Activated T-helper 1 cell treated with anti-CD3 and anti-CD28 coated beads, Interleukin-2, amount 50 U/mL, for 16 hours (primary cell): ENCODE measurements at places on chromosomes 7 and 10.

DNA sequence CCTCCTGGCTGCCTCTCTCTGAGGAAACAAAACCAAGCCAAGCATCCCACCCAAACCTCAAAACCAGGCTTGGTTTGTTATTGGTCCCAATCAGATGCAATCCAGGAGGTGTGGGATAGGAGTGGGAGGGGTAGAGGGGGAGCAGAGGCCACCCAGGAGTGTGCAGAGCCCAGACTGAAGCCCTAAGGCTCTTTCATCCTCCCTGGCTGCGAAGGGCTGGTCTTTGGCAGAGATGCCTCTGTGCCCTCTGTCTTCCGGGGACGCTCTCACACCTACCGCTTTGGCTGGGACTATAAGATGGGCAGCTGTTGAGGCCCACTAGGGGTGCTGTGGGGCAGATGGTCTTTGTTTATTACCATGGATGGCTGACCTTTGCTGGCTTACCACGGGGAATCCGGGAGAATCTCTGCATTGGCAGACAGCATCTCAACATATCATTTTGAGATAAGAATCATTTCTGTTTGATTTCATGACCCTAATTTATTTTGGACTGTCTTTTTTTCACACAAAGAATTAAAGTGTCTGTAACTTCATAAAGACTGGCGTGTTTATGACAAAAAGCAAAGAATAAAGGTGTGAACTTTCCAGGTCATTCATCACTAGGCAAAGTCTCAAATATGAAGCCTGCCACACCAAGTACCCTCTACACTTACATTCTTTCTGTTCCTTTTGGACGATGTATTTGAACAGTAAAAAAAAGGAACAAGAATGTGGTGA lies 6.5 kb upstream of the DENND2A start:
- no peak for DNase-seq

- no peak for DNase-seq
Measured at GRCh38 chr10:60842694-60843093, 64.4 kb downstream of the CDK1 start.

DNA sequence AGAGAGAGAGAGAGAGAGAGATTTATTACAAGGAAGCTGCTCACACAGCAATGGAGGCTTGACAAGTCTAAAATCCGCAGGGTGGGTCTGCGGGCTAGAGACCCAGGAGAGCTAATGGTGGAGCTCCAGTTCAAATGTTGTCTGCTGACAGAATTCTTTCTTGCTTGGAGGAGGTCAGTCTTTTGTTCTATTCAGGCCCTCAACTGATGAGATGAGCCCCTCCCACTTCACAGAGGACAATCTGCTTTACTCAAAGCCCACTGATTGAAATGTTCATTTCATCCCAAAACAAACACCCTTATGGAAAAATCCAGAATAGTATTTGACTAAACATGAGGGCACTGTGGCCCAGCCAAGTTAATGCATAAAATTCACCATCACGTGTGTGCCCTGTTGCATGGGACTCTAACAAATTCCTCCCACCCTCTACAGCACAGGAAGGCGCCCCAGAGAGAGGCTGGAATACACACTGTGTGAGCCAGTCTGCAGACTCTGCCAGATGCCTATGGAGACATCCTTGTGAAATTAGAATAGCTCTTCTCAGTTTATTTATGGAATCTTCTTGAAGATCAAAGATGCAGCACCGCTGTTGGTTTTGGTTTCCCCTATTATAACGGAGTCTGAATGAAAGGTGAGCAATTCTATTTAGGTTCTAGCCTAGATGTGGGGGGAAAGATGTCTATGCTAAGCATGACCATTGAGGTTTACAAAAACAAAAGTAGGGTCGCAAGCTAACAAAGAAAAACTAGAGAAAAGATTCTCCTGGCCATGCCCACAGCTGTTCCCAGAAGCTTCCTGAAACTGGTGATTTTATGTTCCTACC lies 123.0 kb upstream of the SFMBT2 start:
- DNase-seq: no peak

DNA sequence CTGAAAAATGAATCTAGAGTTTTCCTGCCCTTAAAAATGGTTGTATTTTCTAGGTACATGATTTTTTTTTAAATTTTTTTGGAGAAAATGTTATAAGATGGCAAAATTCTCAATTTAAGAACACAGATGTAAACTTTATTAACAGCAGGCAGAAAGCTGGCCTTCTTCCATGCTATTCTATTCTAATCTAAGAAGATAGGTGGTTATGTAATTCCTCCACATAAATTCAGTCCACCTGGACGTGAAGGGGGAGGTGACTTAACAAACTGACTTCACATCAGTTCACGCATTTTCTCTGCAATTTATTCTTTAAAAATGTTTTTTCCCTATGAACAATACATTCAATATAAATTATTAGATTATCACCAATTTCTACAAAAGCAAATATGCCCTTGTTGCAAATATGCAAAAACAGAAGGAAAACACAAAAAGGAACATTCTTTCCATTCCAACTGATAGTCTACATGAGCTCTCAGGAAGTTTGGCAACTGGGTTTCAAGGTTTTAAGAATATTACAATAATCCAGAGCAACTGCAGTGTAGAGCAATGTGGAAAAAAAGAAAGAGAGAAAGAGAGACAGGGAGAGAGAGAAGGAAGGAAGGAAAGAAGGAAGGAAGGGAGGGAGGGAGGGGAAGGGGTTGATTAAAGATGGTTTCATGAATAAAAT lies 76.8 kb downstream of the HIBADH start:
- DNase-seq: no peak

DNA sequence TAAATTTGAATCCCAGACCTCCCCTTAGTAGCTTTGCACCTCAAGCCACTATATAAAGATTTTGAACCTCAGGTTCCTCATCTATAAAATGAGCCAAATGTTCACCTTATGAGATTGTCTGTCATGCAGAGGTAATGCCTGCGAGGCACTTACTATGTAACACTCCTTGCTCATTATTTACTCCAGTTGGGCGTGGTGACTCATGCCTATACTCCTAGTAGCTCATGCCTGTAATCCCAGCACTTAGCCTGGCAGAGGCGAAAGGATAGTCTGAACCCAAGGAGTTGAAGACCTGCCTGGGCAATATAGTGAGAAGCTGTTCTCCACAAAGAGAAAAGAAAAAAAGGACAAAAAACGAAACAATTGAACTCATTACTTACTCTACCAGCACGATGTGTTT lies 82.2 kb downstream of the MDFIC start:
- DNase-seq: no peak

- DNase-seq: no peak
Measured at GRCh38 chr7:140153666-140154161, 23.1 kb downstream of the KDM7A start.

GRCh38 chr10:49164559-49165188 lies 23.5 kb downstream of the TMEM273 start:
- DNase-seq: no peak

DNA sequence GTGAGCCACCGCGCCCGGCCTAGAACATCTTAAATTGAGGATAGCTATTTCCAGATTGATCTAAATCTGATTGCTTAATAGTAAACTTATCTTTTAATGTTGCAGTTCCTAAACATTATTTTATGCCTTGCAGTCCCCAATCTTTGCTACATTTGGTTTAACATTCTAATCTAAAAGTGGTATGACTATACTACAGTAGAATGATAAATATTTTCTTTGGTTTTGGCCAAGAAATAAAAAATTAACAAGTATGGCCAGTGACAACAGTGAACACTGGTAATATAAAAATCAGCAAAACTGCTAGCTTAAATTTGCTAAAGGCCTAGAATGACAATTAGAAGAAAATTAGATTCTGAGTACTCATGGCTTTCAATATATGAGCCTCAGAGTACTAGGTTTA lies 73.5 kb downstream of the CDK6 start:
- no peak for DNase-seq

- no peak for DNase-seq
Measured at GRCh38 chr10:103752680-103753248, 102.6 kb downstream of the SH3PXD2A start.

DNA sequence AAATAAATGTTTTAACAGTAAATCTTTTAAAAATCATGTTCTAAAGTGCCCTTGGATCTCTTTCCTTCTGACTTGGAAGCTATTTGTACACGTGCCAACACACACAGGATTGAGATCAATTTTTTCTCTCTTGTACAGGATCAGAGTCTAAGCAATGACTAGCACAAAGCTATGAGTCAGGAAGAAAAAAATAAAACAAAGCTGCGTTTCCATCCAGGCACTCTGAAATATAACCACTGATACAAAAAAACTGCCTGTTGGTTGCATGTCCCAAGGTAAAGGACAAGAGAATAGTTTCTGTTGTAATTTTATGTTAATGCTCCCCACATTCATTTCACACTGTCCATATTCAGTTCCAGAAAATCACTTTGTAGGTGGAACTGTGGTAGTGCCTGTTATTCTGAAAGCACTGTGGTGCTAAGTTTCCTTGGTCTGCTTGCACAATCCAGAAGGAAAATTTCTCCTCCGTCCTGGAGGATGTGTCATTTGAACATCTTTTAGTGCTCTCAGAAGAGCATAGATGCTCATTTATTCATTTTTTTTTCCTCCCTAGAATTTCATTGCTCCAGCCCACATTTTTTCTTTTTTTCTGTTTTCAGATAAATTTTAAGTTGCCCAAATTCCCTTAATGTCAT lies 113.4 kb downstream of the PLXDC2 start:
- DNase-seq: no peak

DNA sequence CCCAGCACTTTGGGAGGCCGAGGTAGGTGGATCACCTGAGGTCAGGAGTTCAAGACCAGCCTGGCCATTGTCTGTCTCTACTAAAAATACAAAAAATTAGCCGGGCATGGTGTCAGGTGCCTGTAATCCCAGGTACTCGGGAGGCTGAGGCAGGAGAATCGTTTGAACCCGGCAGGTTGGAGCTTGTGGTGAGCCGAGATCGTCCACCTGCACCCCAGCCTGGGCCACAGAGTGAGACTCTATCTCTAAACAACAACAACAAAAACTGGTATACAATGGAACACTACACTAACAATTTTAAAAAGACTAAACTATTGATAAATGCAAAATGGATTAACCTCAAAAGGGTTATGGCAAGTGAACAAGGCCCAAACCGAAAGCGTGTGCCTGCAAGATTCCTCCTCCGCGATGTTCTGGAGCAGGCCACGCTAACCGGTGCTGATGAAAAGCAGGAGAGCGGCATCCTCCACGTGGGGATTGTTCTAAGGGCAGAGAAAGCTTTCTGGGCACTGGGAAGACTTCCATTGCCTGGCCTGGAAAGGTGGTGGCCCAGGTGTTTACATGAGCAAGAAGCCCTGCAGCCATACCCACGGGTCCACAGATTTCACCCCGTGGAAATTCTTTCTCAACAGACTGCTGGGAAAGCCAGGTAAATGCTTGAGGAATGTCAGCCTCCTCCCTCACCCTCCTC lies 53.8 kb downstream of the PDGFA start:
- no peak for DNase-seq

- no peak for DNase-seq
Measured at GRCh38 chr7:101502466-101503098, 126.5 kb downstream of the MYL10 start.

- DNase-seq: no peak
Measured at GRCh38 chr10:79188154-79188965, 119.6 kb downstream of the ZMIZ1 start.

- no peak for DNase-seq
Measured at GRCh38 chr7:140607441-140607989, 33.1 kb downstream of the DENND2A start.

- no peak for DNase-seq
Measured at GRCh38 chr7:157318015-157318706, 18.6 kb upstream of the DNAJB6 start.

DNA sequence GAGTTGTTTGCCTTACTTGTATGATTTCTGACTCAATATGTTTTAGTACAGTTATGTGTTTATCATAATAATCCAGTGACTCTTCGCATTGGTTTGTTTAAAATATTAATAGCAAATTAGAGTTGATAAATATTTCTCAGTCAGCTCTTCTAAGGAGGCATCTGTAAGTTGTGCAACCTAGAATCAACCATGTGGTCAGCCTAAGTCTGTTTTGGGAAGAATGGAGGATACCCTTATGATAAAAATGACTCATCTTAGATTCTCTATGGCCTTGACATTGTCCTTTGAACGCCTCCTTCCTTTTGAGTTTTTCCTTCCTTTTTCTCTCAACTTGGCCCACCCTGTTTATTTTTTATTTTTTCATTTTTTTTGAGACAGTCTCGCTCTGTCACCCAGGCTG lies 18.8 kb downstream of the DNAJC9 start:
- DNase-seq: no peak

GRCh38 chr10:130814610-130815009 lies 496.9 kb downstream of the TCERG1L start:
- no peak for DNase-seq

DNA sequence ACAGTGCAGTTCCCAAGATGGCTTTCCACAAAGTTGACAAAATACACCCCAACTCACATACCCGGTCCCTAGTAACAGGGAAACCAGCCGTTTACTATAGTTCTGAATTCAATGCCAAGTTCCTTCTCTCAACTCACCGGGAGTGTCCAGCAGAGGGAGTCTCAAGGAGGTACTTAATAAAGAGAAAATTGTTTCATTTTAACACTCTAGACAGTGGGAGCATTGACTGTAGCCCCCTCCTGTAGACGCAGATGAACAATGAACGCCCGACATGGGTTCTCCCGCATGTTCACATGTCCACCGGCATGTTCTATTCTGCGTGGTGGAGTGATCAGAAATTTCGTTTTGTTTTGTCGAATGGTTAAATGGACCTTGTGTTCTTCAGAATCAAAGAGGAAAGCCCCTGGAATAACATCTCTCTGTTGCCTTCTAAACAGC lies 1.9 kb downstream of the HIPK2 start:
- peak; percentile 20 for DNase-seq

- DNase-seq: no peak
Measured at GRCh38 chr10:29224631-29225030, 64.2 kb upstream of the LYZL1 start.

DNA sequence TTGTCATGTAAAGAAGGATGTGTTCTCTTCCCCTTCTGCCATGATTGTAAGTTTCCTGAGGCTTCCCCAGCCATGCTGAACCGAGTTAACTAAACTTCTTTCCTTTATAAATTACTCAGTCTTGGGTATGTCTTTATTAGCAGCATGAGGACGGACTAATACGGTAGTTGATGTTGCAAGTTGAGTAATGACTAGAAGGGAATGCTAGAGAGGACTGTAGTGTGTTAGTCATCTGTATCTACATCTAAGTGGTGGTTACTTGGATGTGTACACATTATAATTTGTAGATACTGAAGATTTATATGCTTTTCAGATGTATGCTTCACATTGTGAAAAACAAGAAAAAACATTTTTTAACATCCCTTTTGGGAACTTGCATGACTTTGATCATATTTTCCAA lies 244.6 kb downstream of the POLR1F start:
- no peak for DNase-seq

GRCh38 chr10:44282626-44283300 lies 102.1 kb downstream of the CXCL12 start:
- DNase-seq: no peak

DNA sequence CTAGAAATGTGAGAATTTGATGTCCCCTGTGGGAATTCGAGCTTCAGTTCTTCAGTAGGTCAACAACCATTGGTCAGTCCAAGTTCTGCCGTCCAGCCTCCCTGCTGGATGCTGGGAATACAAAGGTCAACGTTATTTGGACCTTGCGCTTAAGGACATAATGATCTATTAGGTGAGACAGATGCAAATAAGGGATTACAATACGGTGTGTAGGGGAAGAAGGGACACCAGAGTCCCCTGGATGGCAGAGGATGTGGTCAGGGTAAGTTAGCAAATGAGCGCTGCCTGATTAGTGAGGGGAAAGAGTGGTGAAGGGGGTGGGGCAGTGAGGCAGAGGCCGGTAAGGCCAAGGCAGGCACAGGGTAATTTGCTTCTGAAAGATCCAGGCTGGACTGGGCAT lies 16.2 kb downstream of the CCNY start:
- DNase-seq: no peak
